ENCODE measurements at places on chromosomes 1 and 21.

DNA sequence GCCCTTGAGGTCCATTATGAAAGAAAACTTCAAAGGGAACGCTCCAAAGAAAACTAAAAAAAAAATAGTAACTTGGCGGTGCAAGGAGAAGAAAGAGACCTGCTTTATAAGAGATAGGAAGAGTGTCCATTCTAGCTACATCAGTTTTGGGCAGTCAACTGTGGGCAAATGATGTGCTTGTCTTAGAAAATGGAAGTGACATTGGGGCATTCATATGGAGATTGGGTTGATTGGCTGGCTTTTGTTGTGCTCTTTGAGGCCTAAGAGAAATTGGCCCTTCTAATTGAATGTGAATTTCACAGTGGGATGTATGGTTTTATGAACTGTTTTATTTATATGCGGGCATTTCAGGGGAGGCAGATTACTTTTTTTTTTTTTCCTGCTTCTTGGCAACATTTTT is 13.2 kb downstream of the PPP1R12B start:
- DNase-seq, result no peak

DNA sequence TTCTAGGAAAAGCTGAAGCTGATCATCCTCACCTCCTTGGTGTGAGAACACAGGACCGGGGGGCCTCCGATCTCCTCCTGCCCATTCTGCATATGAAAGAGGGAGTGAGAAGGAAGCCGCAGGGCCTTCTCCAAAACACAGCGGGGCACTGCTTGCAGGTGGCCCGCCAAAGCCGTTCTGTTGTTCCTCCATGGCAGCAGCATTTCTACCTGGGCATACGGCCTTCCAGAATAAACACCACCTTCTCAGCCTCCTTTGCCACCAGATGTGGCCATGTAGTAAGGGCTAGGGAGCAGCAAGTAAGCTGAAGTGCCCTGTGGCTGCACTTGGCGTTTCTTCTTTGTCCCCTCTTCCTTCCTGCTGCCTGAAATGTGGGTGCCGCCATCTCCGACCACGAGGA is 214.9 kb downstream of the TOMM20 start:
- DNase-seq, result no peak

DNA sequence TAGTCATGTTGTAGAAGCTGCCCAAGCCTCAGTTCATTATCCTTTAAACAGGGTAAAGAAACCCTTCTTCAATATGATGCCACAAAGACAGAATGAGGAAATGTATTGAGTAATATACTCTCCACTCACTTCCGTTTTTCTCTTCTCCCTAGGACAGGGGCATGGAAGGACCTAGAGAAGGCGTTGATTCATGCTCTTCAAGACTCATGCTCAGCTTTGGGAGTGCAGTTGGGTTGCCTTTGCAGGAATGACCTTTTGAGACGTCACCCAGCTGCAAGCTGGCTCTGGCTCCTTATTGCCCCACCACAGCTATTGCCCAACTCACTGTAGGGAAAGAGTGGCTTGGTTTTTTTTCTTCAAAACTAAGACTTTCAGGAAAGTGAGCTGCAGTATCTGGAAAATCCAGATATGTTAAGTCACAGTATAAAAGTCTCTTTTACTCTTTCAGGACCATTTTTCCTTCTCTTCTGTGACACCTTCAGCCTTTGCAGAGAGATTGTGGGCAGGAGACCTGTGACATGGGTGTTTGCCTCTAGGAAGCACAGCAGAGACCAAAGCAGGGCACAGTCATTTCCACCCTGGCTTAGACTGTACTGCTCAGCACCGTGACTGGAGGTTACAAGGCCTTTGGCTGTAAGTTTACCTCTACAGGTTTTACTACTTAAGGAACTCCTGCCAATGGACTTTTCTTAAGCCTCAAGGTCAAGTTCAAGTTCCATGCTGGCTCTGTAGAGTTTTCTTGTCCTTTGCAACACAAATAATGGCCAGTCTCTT is 39.5 kb downstream of the XCL2 start:
- no peak for DNase-seq

DNA sequence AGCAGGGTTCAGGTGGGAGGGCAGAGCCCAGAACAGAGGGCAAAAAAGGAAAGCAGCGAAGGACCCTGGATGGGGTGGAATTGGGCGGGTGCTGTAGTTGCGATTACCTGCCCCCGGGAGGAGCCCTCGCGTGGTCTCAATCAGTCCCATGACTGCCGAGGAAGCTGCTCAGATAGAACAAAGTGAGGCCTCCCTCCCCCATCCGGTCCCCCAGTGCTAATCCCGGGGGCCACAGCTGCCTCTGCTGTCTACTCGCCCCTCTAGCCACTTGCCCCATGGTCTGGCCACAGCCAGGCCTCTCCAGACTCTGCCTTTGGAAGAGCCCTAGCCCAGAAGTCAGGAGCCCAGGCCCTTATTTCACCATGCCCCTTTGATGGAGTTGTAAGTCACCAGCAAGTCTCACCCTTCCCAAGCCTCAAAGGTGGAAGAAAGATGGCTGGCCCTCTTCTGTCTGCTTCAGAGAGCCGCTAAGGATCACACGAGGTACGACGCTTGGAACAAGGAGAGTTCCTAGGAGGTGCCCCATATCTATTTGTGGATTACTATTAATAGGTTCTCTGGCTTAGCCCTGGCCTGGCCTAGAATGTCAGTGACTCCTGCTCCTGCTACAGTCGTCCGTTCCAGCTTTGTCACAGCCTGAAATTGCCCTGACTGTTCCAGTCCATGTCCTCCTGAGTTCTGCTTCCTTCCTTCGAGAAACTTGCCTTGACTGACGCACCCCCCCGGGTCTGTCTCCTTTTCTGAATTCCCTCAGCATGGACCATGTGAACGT is 16.4 kb downstream of the ECHDC2 start:
- peak; percentile 27 for DNase-seq

GRCh38 chr1:233843525-233844204 is 60.8 kb upstream of the SLC35F3 start:
- DNase-seq, result no peak

DNA sequence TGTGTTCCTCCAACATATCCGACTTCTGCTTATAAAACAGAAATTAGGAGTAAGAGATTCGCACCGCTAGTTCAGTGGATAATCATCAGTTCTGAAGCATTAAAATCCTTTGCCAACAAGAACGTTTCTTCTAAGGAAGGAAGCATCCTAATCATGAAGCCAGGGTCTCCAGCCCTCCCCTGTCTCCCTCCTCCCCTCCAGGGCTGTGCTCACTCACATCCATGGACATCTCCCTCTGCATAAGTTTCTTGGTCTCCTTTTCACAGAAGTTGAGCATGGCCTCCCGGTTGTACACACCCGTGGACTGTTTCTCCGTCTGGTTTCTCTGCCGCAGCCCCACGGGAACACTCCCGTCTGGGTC is 505 bp downstream of the LMOD1 start:
- DNase-seq, result no peak

DNA sequence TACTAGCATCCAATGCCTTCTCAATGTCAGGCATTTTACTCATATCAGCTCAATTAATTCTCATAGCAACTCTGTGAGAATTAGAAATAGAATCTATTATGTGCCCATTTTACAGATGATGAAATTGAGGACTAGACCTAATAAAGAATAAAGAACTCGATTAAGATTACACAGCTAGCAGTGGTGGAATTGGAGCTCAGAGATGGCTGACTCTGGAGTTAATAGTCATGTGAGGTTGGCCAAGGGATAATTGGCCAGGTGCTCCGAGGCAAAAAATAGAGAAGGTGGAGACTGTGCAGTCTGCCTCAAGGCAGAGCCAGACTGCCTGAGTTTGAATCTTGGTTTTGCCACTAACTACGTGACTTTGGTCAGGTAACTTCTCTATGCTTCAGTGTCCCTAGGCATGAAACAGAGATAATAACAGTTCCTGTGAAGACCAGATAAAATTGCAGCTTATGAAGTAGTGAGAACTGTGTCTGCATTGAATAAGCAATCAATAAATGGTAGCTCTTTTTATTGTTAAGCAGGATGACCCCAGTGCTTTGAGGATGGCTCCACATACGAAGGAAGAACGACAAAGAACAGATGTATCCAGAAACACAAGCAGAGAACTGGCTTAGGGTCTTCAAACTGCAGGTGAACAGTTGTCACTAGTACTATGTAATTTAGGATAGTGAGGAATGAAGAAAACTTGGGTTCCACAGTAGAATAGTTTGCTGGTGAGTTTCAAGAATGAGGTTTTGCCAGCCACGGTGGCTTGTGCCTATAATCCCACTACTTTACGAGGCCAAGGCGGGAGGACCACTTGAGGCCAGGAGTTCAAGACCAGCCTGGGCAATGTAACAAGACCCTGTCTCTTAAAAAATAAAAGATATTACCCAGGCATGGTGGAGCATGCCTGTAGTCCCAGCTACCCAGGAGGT is 6.9 kb upstream of the CCSAP start:
- DNase-seq, result no peak

- DNase-seq, result peak; percentile 40
These were observed 8.0 kb upstream of the MACF1 start for GRCh38 chr1:39196244-39197215.

DNA sequence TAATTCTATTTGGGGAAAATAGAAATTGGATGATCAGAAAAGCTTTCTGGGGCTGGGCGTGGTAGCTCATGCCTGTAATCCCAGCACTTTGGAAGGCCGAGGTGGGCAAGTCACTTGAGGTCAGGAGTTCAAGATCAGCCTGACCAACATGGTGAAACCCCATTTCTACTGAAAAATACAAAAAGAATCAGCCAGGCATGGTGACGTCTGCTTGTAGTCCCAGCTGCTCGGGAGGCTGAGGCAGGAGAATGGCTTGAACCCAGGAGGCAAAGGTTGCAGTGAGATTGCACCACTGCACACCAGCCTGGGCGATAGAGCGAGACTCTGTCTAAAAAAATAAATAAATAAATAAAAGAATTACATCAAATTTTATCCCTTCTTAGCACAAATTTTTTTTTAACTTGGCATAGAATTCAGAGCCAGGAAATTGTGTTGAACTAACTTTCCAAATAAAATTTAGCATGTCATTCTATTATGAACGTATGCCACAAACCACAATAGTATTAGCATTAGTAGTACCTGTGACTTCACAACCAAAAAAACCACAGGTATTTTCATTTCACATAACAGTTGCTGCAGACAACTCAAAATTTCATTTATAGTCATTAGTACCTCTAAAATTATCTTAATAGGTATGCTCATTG is 4.5 kb upstream of the ANKRD13C start:
- DNase-seq, result no peak

DNA sequence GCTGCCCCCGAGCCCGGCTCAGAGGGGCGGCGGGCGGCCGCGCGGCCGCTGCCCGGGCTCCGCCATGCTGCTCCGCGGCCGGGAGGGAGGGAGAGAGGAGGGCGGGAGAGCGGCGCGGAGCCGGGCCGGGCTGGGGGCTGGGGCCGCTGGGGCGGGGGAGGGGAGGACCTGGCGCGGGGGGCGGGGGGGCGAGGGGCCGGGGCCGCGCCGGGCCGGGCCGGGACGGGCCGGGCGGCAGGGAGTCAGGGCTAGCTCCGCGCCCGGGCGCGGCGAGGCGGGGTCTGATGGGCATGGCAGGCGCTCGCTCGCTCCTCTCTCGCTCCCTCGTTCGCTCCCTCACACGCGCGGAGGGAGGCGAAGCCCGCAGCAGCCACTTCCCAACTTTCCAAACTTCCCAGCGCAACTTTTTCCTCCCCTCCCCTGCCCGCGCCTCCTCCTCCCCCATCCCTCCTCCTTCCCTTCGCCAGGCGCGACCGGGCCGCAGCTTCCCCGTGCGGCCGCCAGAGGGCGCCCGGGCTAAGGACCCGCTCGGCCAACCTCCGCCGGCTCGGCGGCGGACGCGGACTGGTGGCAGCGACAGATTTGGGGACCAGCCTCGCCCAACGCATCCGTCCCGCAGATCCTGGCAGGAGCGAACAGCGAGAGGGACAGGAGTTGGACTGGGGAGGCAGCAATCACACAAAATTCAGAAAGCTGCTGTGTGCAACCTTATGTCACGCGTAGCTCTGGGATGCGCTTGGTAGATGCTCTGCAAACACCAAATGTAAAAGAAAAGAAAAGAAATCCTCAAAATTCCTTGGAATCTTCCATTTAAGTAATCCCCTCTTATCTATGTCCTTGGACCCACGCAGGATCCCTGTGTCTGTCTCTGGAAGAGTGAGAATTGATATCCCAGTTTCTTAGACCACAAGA is at the start of gene TRABD2B:
Gene TRABD2B, minus strand, starts transcription at position 97 of the 912 bp plus-strand sequence.
- DNase-seq, result no peak

DNA sequence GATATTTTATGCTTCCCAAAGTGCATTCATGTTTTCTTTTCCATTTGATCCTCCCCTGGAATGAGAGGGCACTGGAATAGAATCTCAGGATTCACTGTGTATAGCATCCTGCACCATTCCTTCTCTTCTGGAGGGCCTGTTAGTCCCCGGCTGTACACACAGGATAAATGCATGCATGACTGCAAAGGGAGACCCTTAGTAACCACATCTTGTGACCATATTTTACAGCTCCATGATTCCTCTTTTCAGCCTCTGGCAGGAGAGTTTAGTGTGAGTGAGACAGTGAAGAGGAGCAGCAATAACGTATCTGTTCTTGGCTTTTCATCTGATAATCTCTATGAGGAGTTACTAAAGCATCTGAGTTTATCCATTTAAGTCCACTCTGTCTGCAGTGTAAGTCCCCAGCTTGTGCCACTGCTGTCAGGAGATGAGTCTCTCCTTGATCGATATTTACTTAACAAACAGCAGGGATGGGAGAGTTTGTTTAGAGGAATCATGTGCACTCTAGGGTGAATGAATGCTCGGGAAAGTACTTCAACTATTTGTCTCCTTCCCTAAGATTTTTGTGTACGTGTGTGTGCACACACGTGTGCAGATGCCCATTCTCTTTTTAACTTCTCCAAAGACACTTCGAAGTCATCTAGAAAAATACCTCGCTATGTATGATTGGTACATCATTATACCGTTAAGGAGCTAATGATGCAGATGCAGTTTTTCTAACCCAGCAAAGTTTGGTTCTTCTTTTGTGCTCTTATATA is 41.1 kb downstream of the PROX1 start:
- DNase-seq, result no peak

- DNase-seq, result no peak
These were observed 29.2 kb upstream of the SOX13 start for GRCh38 chr1:204043680-204044079.

GRCh38 chr1:244180256-244180655 is 129.2 kb downstream of the ZBTB18 start:
- DNase-seq, result no peak

- no peak for DNase-seq
These were observed 864.0 kb downstream of the PLA2G4A start for GRCh38 chr1:187692799-187693198.

DNA sequence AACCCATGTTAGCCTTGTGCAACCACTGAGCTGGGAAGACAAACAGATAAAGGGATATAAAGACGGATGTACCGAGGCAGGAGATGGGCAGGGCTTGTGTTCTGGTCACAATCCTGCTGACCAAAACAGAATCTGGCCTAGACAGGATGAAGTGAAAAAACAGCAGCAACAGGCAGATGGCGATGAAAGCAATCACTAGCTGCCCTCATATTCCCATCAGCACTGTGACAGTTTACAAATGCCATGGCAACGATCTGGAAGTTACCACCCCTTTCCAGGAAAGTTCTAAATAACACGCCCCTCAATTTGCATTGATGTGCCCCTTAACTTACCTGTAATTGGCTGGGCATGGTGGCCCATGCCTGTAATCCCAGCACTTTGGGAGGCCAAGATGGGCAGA is 40.6 kb upstream of the CD46 start:
- no peak for DNase-seq

GRCh38 chr1:180155182-180155682 is 563 bp downstream of the QSOX1 start:
- DNase-seq, result no peak

- no peak for DNase-seq
These were observed 4.3 kb upstream of the NADK start for GRCh38 chr1:1782399-1783221.

- DNase-seq, result no peak
These were observed 121.8 kb upstream of the ERG start for GRCh38 chr21:38619992-38620479.
